ENCODE measurements at places on chromosomes 11 and 22.

GRCh38 chr11:15446929-15447328, 332.2 kb downstream of the INSC start:
- no peak for DNase-seq

DNA sequence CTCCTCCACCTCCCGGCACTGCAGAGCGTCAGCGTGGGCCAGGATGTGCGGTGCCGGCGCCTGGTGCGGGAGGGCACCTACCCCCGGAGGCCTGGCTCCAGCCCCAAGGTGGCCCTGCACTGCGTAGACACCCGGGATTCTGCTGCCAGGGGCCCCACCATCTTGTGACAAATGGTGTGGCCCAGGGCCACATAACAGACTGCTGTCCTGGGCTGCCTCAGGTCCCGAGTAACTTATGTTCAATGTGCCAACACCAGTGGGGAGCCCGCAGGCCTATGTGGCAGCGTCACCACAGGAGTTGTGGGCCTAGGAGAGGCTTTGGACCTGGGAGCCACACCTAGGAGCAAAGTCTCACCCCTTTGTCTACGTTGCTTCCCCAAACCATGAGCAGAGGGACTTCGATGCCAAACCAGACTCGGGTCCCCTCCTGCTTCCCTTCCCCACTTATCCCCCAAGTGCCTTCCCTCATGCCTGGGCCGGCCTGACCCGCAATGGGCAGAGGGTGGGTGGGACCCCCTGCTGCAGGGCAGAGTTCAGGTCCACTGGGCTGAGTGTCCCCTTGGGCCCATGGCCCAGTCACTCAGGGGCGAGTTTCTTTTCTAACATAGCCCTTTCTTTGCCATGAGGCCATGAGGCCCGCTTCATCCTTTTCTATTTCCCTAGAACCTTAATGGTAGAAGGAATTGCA, 13.5 kb downstream of the TSKU start:
- no peak for DNase-seq

- no peak for DNase-seq
Measured at GRCh38 chr11:114075891-114076441, 16.5 kb downstream of the ZBTB16 start.

DNA sequence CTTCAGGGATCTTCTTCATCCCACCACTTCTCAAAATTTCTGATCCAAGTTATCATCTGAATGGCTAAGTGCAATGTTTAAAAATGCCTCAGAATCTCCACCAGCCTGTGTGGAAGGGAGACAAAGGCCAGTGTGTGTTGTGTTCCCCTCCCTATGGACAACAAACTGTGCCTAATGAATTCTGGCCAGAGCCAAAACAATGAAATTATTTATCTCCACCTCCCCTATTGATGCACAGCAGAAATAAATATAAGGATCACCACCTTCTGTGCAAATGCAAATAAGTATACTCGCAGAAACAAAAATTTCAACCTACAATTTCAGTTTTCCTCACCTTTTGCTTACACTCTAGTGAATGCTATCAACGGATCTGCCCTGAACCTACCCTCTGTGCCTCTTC, 75.8 kb downstream of the GAB2 start:
- DNase-seq: no peak

GRCh38 chr11:94376841-94377240, 24.4 kb downstream of the GPR83 start:
- no peak for DNase-seq

Measured in cerebellar nuclear complex (tissue), 1 donor.